ENCODE measurements at places on chromosomes 4 and X. TPM values are rescaled to one million over a fixed set of nuclear protein-coding genes. Genes with fewer than 3 reads are reported as not detected.

DNA sequence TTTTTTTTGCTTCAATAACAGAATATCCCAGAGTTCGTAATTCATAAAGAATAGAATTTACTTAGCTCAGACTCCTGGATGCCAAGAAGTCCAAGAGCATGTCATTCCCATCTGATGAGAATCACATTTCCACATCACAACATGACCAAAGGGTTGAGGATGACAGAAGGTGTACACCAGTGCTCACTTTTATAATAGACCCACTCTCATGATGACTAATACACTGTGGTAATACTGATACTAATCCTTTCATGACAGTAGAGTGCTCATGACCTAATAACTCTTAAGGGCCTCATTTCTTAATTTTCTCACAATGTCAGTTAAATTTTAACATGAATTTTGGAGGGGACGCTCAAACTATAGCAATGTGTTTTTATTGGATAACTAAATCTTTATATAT, 69.2 kb downstream of the ZNF732 start:
- no peak for DNase-seq

- no peak for DNase-seq
Observed at GRCh38 chrX:81890521-81890920, 688.6 kb downstream of the SH3BGRL start.

- DNase-seq = no peak
Observed at GRCh38 chr4:138184886-138185285, 57.3 kb downstream of the SLC7A11 start.

DNA sequence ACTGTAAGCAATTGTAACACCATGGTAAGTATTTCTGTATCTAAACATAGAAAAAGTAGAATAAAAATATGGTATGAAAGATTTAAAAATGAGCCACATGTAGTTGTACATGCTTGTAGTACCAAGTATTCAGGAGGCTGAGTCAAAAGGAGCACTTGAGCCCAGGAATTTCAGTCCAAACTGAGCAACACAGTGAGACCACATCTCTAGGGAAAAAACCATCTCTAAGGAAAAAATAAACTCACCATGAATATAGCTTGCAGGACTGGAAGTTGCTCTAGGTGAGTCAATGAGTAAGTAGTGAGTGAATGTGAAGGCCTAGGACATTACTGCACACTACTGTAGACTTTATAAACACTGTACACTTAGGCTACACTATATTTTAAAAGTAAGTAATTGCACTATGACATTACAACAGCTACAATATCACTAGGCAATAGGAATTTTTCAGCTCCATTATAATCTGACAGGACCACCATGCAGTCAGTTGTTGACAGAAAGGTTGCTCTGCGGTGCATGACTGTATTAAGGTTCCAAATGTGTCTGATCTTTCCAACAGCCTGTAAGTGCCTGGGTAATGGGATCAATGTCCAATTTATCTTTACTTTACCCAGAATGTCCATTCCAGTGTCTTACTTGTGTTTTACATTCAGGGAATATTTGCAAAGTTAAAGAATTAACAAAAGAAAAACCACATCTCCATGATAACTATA, 28.9 kb upstream of the LRBA start:
- no peak for DNase-seq

GRCh38 chr4:114386637-114387233, 211.9 kb upstream of the UGT8 start:
- no peak for DNase-seq

KIAA1210 gene
- total RNA-seq = not detected

MAGEA11 gene
- not detected for total RNA-seq

PNMA5 gene
- 0.05 TPM for total RNA-seq

GPR50 gene
- not detected for total RNA-seq
